Epithelial cell of esophagus (primary cell): ENCODE measurements at places on chromosomes 4 and X.

DNA sequence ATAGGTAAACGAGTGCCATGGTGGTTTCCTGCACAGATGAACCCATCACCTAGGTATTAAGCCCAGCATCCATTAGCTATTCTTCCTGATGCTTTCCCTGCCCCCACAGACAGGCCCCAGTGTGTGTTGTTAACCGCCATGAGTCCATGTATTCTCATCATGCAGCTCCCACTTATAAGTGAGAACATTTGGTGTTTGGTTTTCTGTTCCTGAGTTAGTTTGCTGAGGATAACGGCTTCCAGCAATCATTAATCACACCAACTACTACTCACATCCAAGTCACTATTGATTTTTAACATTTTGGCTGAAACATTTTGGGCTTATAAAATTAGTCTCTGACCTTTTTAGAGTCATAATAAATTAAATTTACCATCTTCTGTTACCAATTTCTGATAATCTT, 205.3 kb downstream of the SPOCK3 start:
- DNase-seq, result no peak

- no peak for DNase-seq
These were observed 567.1 kb downstream of the IL15 start for GRCh38 chr4:142203505-142203904.

DNA sequence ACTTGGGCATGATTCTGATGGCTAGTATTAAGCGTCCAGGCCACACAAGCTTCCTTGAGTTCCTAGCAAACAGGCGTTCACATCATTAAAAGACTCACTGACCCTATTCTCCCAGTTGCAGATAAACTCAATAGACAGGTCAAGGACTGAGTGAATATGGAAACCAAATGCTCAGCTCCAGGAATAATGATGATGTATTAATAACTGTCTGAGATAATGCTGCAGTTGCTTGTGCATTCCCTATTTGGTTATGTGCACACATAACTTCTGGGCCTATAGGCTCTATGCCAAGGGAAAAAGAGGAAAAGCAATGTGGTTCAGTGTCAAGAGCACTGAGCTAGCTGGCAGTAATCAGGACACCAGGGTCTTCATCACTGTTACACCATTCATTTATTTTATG, 3.5 kb downstream of the RAB9B start:
- DNase-seq, result no peak

DNA sequence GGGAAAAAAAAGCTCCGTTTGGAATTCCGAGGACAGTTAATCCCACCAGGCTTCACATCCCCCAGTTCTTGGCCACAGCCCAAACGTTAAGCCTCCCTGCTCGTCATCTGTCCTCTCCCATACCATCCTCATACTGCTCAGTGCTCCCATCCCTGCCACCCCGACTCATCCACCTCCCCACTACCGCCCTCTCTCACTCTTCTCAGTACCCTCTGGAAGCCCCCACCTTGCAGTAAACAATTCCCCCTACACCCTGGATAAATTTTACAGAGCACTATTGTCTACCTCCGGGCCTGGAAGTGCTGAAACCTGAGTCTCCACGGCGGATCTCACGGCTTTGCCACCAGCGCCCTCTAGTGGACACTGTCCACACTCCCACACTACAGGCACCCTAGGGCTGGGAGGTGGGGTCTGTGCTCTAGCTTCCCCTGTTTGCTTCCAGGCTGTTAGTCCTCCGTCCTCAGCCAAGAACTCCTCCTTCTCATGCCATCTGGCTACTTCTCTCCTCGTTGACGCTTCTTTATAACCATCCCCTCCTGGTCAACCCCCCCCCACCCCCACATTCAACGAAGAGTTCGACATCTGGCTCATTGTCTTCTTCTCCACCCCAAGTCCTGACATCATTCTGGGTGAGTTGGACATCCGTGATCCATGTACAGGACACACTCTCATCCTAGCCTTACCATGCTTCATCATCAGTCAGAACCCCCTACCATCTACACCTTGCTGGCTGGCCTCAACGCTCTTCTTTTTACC, 54.5 kb downstream of the RTL9 start:
- peak; percentile 62 for DNase-seq

GRCh38 chr4:119980456-119980855, 86.2 kb downstream of the MAD2L1 start:
- no peak for DNase-seq
